ENCODE measurements at places on chromosomes 1 and 21.

DNA sequence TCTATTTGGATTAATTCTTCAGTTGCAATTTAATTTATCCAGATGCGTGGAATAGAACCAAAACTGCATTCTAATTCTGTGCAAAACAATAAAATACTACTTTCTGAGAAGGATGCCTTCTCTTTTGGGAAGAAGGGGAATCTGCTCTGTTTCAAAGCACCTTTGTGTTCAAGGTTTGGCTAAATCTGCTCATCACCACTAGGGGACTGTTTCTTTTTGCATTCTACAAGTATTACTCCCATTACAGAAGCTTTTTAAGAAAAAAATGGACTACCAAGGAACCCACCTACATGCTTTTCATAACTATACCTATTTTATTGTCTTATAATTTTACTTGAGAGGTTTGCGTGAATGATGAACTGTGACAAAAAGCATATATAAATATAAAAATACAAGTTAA is 18.2 kb downstream of the MRPS6 start:
- no peak for DNase-seq

- DNase-seq = no peak
Measured at GRCh38 chr1:53068314-53069099, 6.5 kb downstream of the PODN start.

DNA sequence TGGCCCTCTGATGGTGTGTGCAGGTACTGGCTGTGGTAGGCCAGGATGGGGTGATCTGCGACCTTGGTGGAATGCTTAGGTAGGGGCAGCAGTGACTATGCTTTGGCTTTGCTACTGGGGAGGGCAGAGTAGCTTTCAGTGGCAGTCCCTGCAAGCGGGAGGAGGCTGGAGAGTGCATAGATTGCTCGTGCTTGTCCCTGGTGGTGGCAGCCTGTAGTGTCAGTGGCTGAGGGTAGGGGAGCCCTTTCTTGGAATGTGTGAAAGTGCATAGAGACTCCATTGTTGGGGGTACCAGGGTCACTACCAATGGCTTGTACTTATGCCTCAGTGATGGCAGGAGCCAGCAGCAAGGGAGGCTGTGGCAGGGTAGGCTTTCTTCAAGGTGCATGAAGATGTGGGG is 582.6 kb downstream of the MRPL39 start:
- DNase-seq = no peak

DNA sequence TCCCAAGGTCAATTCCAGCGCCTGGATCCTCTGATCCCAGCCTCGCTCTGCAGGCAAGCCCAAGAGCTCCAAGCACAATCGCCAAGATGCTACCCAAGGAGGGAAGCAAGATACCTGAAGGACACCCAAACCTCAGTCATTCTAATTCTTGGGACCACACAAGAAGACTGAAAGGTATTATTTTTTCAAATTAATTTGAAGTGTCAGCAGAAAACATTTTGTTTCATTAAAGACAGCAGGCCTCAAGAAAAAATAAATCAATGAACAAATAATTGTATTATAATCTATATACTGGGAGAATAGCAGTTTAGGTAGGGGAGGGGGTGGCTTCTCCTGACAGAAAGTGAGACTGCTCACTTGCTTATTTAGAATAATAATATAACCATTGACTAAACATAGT is 347.8 kb downstream of the HHAT start:
- no peak for DNase-seq

DNA sequence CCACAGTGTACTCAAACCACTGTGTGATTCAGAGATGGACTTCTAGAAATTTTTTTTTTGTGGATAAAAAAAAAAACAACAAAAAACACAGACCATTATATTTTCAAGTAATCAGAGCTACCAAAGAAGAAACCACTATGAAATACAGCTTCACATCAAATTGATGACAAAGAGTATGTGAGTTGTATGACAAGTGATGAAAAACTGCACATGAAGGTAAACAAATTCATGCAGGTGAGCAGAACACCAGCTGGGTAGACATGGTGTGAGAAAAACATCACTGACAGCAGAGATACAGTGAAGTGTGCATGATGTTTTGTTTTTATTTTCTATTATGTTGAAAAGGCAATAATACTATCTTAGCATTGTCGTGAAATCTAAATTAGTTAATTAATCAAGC is 8.0 kb upstream of the PTPRC start:
- DNase-seq = no peak

GRCh38 chr1:61506944-61507500 is 217.9 kb downstream of the TM2D1 start:
- DNase-seq = no peak

DNA sequence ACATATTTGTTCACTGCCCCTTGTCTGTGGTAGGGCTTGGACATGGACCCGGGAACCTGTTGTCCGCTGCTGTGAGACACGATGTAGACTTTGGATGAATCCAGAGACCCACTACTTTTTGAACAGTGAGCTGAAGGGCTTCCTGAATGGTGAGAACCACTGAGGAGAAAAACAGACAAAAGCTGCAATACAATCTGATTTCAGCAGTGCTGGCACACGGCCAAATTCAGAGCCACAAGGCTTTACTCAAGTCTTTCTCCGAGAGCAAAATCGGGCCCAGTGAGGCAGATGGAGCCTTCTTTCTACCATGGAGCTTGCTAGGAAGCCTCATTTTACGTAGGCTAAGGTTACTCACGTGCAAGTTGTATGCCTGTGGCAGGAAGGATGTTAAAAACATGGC is 197.6 kb downstream of the SIPA1L2 start:
- no peak for DNase-seq

DNA sequence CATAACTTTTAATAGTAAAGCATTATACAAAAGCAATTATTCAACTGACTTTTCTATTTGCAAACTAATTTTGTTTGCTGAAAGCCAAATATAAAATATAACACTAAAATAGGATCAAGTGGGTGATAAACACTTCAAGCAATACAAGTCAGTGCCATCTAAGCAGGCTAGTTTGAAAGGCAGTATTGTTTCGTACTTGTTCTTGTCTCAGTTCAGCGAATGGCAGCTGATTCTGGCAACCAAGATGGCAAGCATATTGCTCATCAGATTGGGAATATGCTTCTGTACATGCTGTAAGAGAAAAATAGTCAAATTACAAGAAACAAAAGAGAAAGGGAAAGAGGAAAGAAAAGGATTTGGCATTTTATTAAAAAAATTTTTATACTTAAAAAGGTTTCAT is 7.5 kb downstream of the TMEM59 start:
- no peak for DNase-seq

GRCh38 chr1:110626889-110627288 is 20.7 kb upstream of the KCNA2 start:
- DNase-seq = no peak

DNA sequence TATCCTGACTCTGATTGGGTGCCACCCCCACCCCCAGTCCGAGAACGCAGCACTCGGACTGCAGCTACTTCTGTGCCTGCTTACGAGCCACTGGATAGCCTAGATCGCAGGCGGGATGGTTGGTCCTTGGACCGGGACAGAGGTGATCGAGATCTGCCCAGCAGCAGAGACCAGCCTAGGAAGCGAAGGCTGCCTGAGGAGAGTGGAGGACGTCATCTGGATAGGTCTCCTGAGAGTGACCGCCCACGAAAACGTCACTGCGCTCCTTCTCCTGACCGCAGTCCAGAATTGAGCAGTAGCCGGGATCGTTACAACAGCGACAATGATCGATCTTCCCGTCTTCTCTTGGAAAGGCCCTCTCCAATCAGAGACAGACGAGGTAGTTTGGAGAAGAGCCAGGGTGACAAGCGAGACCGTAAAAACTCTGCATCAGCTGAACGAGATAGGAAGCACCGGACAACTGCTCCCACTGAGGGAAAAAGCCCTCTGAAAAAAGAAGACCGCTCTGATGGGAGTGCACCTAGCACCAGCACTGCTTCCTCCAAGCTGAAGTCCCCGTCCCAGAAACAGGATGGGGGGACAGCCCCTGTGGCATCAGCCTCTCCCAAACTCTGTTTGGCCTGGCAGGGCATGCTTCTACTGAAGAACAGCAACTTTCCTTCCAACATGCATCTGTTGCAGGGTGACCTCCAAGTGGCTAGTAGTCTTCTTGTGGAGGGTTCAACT is 2.1 kb downstream of the RBM15 start:
- no peak for DNase-seq

- DNase-seq = no peak
Measured at GRCh38 chr1:150127868-150128267, 21.8 kb upstream of the PLEKHO1 start.

- no peak for DNase-seq
Measured at GRCh38 chr1:110786802-110787327, 86.1 kb upstream of the CD53 start.

All from activated CD8-positive, alpha-beta memory T cell treated with anti-CD3 and anti-CD28 coated beads for 1 hour (primary cell).